Bronchial smooth muscle cell (primary cell): ENCODE measurements at places on chromosomes 7 and 10. TPM values are rescaled to one million over a fixed set of nuclear protein-coding genes. Genes with fewer than 3 reads are reported as not detected.

CARD11 gene
- total RNA-seq, result under 0.01 TPM in 1 of 2 replicates, not detected in the other

PRKCQ gene
- under 0.01 and 0.17 TPM in 2 replicates for total RNA-seq

DYNC1I1 gene
- total RNA-seq, result 0.17 and 0.47 TPM in 2 replicates

NAT16 gene
- total RNA-seq, result not detected in 2 replicates

GRID2IP gene
- under 0.01 TPM in 1 of 2 replicates, not detected in the other for total RNA-seq

HKDC1 gene
- total RNA-seq, result under 0.01 and 0.77 TPM in 2 replicates
